ENCODE measurements at places on chromosomes 6 and 20.

DNA sequence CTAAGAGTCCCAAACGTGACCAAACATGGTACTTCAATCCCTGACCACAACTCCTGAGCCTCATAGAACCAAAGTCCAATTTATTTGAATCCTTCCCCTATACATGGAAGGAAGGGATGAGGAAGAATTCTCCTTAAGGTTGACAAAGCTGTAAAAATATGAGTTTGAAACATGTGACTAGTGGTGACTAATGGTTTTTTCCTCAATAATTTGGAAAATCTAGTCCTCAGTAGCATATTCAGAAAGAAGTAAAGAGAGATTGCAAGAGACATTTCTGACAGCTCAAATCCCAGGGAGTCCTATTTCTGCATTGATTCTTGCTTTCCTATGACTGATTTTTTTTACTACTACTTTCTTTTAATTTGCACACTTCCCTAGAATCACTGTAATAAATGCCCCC lies 443.7 kb downstream of the FRK start:
- DNase-seq = no peak

- DNase-seq = no peak
Measured at GRCh38 chr20:57038608-57039440, 227.6 kb downstream of the BMP7 start.

GRCh38 chr6:101226677-101227135 lies 166.8 kb upstream of the GRIK2 start:
- DNase-seq = no peak

DNA sequence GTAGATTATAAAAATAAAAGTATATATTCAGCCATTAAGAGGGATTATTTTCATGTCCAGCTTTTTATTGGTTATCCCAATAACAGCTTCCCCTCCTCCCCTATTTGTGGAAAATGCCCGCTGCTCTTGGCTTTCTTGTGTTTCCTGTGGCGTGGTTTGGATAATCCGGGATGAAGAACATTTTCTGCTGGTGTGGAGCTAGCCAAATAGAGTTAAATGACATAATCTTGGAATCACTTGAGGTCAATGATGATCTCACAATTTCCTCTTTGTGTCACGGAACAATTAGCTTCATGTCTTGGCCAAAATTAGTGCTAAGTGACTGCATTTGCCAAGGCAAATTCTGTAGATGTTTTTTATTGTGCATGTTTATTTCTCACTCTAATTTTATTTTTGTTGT lies 394.0 kb downstream of the LAMA2 start:
- DNase-seq = no peak

DNA sequence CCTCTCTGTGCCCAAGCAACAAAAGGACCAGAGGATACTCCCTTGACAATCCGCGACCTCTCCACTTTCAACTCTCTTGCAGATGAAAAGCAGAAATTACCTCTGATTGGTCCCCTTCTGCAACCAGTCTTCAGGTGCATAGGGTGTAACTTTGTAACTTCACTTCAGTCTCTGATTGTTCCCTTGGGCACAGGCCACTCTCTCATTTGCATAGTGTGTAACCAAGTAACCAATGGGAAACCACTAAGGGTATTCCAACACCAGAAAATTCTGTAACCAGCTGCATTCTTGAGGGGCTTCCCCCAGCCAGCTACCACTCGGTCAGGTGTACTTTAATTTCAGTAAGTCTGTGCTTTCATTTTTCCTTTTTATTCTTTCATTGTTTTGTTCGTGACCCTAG lies 4.4 kb upstream of the RAET1L start:
- DNase-seq = no peak

DNA sequence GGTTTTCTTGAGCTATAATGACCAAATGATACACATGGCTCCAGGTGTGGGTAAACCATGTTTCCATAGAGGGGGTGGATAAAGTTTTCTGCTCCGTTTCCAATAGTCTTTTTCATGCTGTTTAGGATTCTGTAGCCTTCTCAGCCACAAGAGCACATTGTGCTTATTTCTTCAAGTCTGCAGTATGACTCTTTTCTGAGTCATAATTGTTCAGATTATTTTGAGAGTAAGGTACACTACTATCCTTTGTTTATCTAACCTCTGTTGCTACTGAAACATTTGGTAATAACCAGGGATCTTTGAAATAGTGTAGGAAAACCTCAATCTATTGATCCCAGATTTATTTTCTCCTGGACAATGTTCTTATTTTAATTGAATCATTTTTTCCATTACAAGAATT lies 247.9 kb upstream of the BMP2 start:
- no peak for DNase-seq

GRCh38 chr6:71419217-71420094 lies 130.8 kb downstream of the OGFRL1 start:
- DNase-seq = no peak

- DNase-seq = no peak
Measured at GRCh38 chr6:152301021-152301764, 336.0 kb downstream of the SYNE1 start.

- DNase-seq = no peak
Measured at GRCh38 chr6:74182992-74183391, 487.0 kb downstream of the CD109 start.

GRCh38 chr6:9621276-9621675 lies 793.6 kb downstream of the TFAP2A start:
- no peak for DNase-seq

DNA sequence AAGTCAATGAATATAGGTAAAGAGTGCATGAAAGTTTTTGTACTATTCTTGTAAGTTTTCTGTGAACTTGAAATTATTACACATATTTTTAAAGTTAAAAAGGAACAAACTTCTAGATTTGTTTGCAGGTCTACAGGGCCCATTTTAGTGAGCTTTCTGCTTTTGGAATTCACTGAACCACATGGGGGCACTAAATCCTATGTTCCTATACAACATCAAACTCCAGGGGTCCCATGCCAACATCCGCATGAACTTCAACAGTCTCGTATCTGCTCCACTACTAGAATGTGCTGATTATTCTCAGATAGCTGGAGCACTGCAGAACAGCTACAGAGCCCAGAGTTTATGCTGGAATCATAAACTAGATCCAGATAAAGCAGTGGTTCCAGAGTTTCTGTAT lies 347.9 kb upstream of the SPTLC3 start:
- DNase-seq = no peak

DNA sequence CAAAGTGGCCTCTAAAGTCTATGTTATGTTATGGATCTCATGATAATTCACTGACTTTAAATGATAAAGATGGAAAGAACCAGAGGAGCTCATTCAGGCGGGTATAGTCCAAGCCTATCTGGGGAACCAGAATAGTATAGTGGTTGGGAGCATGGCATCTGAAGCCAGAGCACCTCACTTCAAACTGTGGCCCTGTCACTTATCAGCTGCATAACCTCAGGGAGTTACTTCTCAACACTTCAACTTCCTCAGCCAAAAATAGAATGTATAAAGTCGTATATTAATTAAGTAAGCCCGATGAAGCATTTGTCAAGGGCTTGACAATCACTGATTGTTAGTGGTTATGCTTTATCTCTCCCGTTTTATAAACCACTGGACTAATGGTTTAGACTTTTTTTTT lies 112.7 kb downstream of the RTN4IP1 start:
- no peak for DNase-seq

- no peak for DNase-seq
Measured at GRCh38 chr20:53502820-53503219, 90.8 kb downstream of the ZNF217 start.

- DNase-seq = no peak
Measured at GRCh38 chr20:54476169-54477009, 996 bp downstream of the DOK5 start.

GRCh38 chr6:169160091-169160854 lies 93.4 kb downstream of the THBS2 start:
- DNase-seq = no peak

- no peak for DNase-seq
Measured at GRCh38 chr6:118876814-118877213, 17.1 kb upstream of the ASF1A start.

GRCh38 chr6:160430751-160431150 lies 82.6 kb downstream of the SLC22A3 start:
- DNase-seq = no peak

- DNase-seq = no peak
Measured at GRCh38 chr6:149084026-149084425, 233.5 kb upstream of the TAB2 start.

DNA sequence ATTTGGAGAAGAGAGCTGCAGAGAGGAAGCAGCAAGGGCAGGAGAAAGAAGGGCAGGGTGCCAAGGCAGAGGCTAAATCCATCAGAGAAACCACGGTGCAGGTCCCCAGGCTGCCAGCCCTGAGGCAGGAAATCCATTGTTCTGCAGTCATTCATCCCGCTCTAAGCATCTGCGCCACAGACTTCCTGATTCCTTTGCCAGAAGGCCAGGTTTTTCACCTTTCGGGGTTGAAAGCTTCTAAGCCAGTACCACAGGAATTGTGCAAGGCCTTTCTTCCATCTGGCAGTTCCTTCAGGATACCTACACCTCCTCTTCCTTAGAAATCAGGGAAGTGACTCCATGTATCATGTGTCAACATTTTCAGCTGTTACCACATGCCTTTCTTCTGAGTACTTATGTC lies 45.6 kb downstream of the ADGRF5 start:
- DNase-seq = peak; percentile 86

DNA sequence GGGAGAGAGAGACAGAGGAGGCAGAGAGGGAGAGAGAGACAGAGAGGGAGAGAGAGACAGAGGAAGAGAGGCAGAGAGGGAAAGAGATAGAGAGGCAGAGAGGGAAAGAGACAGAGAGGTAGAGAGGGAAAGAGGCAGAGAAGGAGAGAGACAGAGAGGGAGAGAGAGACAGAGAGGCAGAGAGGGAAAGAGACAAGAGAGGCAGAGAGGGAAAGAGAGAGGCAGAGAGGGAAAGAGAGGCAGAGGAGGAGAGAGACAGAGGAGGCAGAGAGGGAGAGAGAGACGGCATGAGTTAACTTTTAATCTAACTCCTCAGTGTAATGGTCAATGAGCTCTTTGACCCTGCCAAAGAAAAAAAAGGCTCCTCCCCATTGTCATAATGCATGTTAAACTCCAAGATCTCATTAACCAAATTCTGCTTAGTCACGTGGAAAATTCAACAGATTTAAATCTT lies 7.1 kb downstream of the ELOVL2 start:
- DNase-seq = no peak

DNA sequence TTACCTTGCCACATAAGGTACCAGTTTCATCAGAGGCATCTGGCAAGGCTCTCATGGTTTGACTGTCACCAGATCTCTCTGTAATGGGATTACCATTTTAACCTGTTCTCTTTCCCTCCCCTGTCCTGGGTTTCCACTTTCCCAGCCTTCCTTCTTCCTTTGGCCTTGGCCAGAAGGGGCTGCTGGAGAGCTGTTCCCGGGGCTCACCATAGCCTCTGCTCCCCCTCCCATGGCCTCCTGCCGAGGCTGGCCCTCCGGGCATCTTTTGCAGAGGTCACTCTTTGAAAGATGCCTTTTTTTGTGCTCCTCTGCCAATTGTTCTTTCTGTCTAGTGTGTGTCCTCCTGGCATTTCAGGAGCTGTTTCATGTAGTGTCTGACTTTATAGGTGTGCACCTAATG lies 100.7 kb upstream of the SCP2D1 start:
- no peak for DNase-seq

GRCh38 chr6:13187692-13188091 lies 140.6 kb downstream of the TBC1D7 start:
- DNase-seq = no peak

DNA sequence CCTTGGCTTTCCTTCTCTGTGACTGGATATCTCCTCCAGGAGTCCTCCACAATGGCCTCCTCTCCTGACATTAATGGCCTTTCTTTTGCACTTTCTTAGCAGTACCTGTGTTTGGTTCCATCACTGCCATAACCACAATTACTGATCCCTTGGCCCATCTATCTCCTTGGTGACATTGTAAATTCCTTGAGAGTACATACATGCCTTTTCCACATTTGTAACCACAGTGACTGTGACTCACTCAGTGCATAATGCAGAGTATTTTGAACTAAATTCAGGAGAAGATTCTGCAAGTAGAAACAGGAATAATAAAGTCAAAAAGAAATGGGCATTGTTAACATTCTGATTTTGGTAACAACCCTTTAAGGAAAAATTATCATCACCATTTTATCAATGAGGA lies 197.2 kb upstream of the SOX4 start:
- no peak for DNase-seq

DNA sequence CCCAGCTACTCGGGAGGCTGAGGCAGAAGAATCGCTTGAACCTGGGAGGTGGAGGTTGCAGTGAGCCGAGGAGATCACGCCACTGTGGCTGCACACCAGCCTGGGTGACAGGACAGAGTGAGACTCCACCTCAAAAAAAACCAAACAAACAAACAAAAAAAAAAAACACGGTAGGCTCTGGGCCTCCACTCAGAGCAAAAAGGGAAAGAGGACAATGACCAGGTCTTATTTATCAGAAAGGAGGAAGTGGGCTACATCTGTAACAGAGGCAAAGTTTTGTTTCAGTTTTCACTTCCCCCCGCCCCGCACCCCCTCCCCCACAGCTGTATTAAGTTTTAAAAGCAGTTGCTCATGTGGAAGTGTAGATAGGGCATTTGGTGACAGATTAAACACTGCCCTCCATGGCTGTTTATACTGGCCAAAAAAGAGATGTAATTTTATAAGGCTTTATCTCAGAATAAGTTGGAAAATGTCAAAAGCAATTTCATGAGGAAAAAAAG lies 114.6 kb downstream of the RCAN2 start:
- no peak for DNase-seq

DNA sequence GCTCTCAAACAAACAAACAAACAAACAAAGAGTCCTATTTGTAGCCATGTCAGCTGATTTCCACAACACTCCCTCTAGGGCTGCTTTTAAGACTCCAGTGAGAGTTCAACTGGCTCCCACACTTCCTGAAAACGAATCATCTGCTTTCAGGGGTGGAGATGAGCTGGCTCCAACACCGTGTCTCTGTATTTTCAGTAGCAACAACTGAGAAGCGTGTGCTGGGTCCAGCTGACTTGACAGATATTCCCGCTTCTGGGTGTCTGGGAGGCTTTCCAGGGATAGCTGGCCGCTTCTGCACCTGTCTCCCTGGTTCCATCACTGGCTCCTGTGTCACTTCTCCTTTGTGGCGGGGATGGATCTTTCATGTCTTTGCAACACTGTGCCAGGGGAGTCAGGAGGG lies 272.5 kb upstream of the SOX4 start:
- no peak for DNase-seq

GRCh38 chr6:144922120-144922722 lies 637.1 kb downstream of the UTRN start:
- no peak for DNase-seq

GRCh38 chr20:20782755-20783154 lies 70.3 kb upstream of the RALGAPA2 start:
- DNase-seq = no peak

GRCh38 chr6:29853245-29853644 lies 25.6 kb downstream of the HLA-G start:
- no peak for DNase-seq

DNA sequence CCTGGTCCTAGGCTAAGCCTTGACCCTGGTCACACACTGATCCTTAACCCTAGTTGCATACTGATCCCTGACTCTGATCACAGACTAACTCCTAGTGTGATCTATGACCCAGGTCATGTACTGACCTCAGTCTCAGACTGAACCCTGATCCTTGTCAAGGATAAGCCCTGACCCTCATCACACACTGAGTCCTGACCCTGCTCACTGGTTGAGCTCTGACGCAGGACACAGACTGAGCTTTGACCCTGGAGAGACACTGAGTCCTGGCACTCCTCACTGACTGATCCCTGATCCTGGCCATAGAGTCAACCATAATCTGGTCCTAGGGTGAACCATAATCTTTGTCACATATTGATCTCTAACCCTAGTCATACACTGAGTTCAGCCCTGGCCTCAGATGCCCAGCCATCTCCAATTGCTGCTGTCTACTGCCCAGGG lies 37.9 kb downstream of the KCNB1 start:
- DNase-seq = no peak

GRCh38 chr6:16095180-16095579 lies 33.7 kb upstream of the MYLIP start:
- DNase-seq = no peak

GRCh38 chr6:63441266-63441956 lies 121.6 kb upstream of the LGSN start:
- DNase-seq = no peak
